ENCODE measurements at places on chromosomes 12 and 14.
A peak's percentile ranks its signal among the peaks of the same experiment; 100 is the strongest.

DNA sequence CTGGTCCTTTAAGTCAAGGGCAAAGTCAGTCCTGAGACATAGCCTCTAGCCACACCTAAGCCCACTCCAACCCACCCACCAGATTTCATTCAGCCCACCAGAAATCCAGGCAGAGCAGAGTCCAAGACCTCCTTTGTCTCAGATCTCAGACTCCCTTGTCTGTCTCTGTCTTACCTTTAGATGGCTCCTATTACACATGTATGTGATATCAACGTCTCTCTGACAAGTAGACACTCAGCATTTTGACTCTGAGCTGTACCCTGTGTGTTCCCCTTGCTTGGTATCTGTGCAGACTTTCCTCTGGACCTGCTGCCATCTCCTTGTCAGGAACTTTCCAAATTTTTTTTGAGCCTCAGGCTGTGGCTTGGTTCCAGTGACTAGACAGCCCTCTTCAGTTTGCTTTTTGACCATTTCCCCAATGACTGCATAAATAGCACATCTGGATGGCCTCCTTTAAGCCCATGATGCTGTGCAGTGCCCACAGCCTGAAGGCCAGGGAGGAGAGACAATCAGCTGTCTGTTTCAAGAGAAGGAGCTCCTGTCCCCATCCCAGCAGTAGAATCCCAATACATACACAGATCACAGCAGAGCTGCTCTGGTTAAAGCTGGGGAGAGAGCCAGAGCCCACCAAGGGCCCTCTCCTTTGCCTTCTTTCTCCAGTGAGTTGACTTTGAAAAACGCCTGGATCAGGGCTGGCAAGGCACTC, 7.0 kb downstream of the POU6F1 start:
- no peak for DNase-seq

DNA sequence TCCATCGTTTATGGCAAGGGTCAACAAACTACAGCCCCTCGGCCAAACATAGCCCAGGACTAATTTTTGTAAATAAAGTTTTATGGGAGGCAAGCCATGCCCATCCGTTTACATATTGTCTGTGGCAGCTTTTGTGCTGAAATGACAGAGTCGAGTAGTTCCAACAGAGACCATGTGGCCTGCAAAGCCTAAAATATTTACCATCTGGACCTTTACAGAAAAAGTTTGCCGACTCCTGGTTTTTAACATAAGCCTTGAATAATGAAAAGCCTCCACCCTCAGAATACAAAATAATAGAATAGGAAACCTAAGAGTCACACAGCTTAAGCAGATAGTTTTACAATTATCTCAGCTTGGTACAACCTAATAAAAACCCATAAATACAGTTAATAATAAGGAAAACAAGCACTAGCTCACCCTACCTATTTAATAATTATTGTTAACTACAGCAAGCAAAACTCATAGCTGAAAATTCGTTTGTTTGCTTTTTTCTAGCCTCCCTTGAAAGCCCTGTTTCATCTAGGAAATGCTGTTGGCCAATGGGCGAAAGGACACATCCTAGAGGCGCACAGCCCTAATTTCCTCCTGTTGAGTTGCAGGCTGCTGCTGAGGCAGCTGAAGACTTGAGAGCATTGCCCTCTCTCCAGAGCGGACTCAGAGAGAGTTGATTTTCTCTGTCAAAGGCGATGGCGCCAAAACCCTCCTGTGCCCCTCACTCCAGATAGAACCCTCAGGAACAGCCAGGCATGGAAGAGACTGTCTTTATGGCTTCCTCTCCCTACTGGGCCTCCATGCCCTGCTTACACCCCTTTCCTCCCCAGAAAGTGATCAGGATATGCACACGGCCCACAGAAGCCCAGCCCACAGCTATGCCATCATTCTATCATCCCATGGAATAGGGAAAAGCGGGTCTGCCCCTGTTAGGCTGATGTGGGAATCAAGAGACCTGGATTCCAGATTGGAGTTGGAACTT, 107.2 kb downstream of the DPF3 start:
- DNase-seq: no peak

DNA sequence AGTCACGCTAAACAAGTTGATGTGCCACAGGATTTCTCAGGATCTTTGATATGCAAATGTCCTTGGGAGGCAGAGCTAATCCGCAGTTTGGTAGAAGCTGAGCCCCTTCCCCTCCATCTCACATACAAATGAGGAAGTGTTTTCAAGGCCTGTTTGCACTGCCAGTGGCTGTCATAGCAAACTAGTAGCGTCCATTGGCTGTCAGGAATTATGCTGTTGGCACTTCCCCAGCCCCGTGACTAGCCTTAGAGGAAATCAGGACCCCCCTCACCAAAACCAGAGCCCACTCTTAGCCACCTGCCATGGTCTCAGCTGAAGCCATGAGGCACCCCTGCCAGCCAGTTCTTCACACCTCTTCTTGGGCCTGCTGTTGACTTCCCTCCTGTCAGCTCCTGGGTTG, 253.9 kb downstream of the CACNA1C start:
- DNase-seq: no peak

GRCh38 chr12:70842136-70842535, 78.4 kb downstream of the PTPRR start:
- DNase-seq: no peak

DNA sequence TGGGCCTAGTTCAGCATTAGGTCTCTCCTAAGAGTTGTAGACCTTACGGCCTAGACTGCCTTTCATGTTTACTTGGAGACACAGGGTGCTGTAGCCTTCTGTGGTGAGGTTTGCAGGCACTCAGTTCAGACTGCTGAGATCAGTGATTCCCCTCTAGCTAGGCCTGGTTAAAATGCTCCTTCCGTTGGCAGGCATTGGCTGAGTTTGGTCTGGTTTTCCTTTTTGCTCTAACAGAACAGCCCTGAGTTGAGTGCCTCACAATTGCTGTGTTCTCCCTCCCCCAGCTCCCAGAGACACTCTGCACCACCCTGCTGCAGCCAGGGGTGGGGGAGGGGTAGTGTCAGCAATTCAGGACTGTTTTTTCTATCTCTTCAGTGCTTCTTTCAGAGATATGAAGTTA, 178.9 kb upstream of the DYRK2 start:
- DNase-seq: no peak

DNA sequence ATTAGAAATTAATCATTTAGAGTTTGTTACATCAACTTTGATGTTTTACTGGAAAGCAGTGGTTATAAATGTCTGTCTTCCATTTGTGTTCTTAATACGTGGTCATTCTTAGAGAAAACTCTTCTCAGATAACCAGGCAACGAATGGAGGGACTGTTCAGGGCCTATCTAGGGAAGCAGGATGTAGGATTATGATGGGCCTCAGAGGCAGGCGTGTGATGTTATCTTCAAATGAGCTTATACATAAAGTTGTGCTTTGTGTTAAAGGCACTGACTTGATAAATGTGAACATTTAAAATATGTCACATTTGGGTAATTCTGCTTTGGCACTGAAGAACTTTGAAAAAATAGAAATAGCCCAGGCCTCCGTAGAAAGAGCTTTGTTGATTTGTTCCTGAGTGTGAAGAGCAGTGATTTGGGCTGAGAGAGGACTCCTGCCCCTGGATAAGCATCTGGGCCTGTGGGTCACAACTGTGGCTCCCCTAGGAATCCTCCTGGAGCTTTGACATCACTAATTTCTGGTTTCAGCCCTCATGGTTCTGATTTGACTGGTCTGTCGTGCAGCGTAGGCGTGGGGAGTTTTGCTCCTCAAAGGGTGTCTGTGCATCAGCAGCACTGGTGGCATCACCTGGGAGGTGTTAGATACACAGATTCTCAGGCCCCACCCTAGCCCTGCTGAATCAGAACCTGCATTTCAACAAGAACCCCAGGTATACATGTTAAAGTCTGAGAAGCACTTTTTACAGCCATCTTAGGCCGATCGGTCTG, 55.4 kb downstream of the SAMD4A start:
- peak; percentile 59 for DNase-seq

GRCh38 chr12:78490861-78491260, 373.7 kb upstream of the SYT1 start:
- no peak for DNase-seq

GRCh38 chr12:70948976-70949336, 28.4 kb upstream of the PTPRR start:
- no peak for DNase-seq

DNA sequence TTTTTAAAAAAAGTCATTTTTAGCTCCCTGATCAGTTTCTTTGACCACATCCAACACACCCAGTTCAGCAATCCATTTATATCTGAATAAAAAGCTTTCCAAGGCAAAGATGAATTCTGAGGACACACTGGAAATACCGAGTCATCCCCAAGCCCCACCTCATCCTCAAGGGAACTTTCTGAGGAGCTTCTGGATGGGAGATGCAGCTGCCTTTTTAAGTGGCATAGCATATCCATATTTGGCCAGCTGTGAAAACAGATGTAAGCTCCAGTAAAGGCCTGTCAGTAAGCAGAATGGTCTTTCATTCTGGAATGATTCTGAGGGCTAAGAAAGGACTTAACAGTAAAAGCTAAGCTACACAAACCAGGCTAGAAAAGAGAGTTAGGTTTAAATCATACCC, 18.4 kb downstream of the ZFYVE1 start:
- DNase-seq: no peak

GRCh38 chr12:54796991-54797390, 57.3 kb upstream of the MUCL1 start:
- DNase-seq: no peak

DNA sequence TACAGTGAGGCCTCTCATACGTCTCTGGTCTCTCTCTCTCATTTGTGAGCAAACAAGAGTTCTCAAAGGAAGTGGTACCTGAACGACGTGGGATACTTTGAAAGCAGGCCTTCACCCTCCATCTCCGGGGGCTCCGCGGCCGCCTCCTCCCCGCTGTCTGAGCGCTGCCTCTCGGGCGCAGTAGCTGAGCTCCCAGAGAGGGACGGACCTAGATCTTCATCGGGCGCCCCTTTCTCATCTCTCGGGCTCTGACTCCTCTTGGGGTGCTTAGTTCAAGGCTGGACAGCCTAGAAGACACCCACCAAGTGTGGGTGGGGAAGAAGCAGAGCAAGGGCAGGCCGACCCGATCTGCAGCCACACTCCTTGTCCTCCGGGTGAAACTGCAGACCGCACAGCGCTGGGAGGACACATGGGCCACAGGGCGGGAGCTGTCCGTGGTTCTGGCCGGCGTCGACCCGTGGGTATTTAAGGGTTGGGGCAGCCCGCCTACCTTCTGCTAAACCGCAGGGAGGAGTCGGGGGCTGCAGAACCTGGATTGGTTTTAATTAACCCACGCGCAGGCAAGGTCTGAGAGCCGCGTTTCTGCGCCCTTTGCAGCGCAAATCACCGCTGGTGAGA, 92.7 kb downstream of the PAH start:
- DNase-seq: no peak

GRCh38 chr12:40223646-40224045, 1.2 kb upstream of the LRRK2 start:
- DNase-seq: no peak

GRCh38 chr12:21026302-21026701, 104.7 kb upstream of the SLCO1B1 start:
- no peak for DNase-seq

DNA sequence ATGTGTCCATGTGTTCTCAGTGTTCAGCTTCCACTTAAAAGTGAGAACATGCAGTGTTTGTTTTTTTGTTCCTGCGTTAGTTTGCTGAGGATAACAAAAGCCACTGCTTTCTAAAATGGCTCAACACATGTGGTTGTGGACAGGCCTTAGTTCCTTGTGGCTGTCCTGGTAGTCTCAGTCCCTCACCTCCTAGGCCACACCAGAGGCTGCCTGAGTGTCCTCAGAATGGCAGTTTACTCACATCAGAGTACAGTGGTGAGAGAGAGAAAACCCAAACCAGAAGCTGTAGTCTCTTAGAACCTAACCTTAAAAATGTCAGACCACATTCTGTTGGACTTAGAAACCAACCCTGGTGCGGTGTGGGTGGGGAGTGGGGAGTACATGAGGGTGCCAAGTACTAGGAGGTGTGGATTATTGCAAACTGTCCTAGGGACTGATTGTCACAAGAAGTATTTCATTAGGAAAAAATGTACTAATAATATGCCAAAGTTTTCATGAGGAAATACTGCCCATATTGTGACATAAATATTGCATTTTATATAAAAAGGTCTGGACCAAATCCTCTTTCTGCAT, 30.4 kb downstream of the NPAS3 start:
- DNase-seq: no peak

DNA sequence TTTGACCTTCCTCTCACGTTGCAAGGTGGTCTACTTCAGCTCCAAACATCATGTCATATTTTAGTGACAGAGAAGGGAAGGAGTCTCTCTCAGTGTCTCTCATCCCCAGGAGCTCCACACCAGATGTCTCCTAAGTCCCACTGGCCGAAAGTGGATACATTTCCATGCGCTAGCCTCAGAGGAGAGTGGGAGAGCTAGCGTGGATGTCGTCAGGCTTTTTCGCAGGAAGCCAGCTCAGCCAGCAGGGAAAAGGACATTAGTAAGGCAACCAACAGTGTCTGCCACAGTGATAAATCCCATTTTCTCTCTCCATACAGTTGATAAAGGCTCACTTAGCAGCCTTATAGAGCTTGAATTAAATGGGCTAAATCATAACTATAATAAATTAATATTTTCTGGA, 155.7 kb downstream of the PELI2 start:
- DNase-seq: no peak

DNA sequence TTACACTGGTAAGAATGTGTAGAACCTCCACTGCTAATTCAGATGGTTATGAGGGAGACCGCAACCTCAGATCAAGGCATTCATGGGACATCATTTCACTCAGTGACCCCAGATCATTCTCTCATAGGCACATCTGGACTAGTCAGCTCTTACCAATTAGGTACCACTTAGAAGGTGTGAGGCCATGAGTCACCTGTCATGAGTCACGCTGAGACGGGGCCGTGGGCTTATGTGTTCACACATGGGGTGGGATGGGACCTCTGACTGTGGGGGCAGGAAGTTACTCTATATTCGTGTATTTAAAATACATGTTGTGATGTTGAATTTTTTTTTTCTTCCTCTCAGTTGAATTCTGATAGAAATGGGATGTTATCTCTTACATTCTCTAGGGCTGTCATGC, 55.9 kb downstream of the CCDC92 start:
- DNase-seq: no peak

- DNase-seq: no peak
These were observed 14.8 kb upstream of the LRTM2 start for GRCh38 chr12:1805441-1806081.

GRCh38 chr12:15928346-15928745, 17.2 kb downstream of the DERA start:
- no peak for DNase-seq

- no peak for DNase-seq
These were observed 8.5 kb upstream of the KRT75 start for GRCh38 chr12:52442600-52443061.

GRCh38 chr12:96077081-96077480, 41.7 kb upstream of the LTA4H start:
- DNase-seq: no peak
